Stimulated activated CD4-positive, alpha-beta T cell treated with anti-CD3 and anti-CD28 coated beads, Interleukin-4, amount 100 ng/mL, for 48 hours (primary cell): ENCODE measurements at places on chromosomes 2 and 18.
A peak's percentile ranks its signal among the peaks of the same experiment; 100 is the strongest.

DNA sequence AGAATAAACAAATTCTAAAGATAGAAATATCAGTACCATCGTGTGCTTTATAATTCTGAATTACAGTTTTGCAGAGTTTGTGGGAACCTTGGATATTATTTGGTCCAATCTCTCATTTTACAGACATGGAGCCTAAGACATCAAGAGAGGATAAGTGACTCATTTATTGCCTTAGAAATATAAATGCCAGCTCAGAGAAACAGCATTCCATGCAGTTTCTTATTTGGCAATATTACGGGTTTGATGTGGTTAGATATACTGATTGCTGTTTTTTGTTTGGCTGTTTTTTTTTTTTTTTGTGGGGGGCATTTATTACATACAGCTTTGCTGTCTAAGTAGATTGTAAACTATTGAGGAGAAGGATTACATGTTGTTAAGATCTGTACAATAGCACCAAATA is 1241.1 kb upstream of the LRRTM1 start:
- DNase-seq = no peak

GRCh38 chr2:101002562-101003277 is 631 bp downstream of the RPL31 start:
- no peak for DNase-seq

GRCh38 chr2:37324536-37324785 is 172 bp downstream of the PRKD3 start:
- no peak for DNase-seq

DNA sequence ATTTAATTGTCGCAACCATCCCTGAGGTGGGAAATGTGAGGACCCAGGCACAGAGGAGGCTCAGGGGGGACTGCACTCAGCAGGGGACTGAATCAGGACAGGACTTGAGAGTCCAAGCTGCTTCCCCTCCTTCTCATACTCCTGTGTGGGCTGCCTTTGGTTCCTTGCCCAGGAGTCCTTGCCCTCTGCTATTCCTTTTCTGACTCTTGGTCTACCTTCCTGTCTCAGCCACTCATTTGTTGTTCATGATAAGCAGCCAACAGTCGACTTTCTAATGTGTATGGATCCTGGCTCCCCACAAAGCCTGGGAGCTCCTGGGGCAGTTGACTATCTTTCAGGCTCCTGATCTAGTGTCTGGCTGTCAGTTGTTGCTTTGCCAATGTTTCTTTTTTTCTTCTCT is 28.3 kb downstream of the GATA6 start:
- DNase-seq = no peak

- no peak for DNase-seq
These were observed 348.8 kb upstream of the ETAA1 start for GRCh38 chr2:67048314-67048713.

DNA sequence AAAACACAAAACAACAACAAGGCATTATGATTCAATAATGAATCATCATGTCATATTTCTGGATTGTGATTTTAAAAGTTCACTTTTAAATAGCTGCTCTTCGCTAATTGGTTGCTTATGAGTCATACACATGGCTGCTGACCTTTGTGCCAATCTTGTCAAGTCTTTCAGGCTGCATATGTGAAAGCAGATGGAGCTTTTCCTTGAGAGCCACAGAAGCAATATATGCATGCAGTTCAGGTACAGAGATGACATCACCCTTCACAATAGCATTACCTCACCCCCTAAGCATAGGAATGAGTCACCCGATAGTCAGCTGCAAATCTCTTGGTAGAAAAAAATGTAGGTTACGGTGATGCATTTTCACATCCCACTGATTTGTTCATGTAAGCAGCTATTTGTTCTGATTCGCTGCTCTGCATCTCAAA is 27.2 kb downstream of the EIF2AK3 start:
- DNase-seq = peak; percentile 38
